Calu3 (cell line): ENCODE measurements at places on chromosomes 3 and 15.

DNA sequence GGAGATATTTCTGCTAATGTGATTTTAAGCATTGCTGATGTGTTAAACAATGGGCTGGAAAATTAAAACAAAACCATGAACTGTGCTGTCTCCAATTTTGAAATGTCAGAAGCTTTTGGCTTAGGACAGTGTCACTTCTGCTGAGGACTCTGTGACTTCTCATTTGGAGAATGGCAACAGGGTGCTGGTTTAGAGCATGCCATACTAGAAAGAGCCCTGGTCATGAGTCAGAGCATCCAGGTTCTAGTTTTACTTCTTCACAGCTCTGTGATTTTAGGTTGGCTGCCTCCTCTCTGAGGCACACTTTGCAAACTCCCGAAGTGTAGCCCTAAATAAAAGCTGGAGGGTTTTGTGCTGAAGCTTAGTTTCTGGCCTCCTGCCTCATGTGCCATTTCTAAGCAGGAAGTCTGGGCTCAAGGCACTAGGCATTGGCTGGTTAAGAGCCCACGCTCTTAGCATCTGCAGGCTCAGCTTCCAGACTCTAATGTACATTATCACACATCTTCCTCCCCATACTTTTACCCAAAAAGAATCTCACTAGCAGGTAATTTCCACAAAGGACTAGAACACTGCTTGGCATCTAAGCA lies 193.8 kb downstream of the CNTN3 start:
- no peak for DNase-seq

GRCh38 chr15:25790000-25790660 lies 73.0 kb downstream of the ATP10A start:
- DNase-seq: no peak

- no peak for DNase-seq
Measured at GRCh38 chr3:127536830-127537812, 53.4 kb downstream of the TPRA1 start.

GRCh38 chr3:182568261-182568660 lies 225.0 kb upstream of the ATP11B start:
- no peak for DNase-seq

DNA sequence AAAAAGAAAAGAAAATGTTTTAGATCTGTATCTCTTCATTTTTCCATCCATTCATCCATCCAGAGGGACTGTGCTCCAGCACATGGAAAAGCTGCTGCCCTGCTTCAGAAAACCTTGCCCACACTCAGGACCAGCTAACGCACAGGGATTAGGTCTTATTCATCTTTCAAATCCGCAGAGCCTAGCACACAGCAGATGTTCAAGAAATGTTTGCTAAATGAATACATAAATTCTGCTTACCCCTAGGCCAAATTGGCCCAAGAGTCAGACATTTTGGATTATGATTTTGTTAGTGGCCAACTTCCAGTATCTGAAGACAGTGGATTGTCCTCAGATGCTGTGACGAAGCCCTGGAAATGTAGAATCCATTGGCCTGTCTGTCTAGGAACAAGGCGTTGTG lies 71.4 kb downstream of the GHSR start:
- no peak for DNase-seq

GRCh38 chr3:89002191-89002590 lies 105.2 kb upstream of the EPHA3 start:
- DNase-seq: no peak

- no peak for DNase-seq
Measured at GRCh38 chr15:76577879-76578512, 241.4 kb downstream of the ISL2 start.

GRCh38 chr3:77190374-77190773 lies 150.5 kb downstream of the ROBO2 start:
- no peak for DNase-seq

GRCh38 chr15:68440136-68440535 lies 8.2 kb upstream of the ITGA11 start:
- DNase-seq: no peak

- DNase-seq: peak; percentile 66
Measured at GRCh38 chr3:191329654-191330529, at the start of gene UTS2B. Gene UTS2B, minus strand, starts transcription at chr3:191330526. Its CDS starts 48,337 bp downstream, at chr3:191282189.

- DNase-seq: no peak
Measured at GRCh38 chr3:100954990-100955389, 38.2 kb downstream of the ABI3BP start.

GRCh38 chr3:125148016-125148812 lies 64.3 kb downstream of the SLC12A8 start:
- no peak for DNase-seq

DNA sequence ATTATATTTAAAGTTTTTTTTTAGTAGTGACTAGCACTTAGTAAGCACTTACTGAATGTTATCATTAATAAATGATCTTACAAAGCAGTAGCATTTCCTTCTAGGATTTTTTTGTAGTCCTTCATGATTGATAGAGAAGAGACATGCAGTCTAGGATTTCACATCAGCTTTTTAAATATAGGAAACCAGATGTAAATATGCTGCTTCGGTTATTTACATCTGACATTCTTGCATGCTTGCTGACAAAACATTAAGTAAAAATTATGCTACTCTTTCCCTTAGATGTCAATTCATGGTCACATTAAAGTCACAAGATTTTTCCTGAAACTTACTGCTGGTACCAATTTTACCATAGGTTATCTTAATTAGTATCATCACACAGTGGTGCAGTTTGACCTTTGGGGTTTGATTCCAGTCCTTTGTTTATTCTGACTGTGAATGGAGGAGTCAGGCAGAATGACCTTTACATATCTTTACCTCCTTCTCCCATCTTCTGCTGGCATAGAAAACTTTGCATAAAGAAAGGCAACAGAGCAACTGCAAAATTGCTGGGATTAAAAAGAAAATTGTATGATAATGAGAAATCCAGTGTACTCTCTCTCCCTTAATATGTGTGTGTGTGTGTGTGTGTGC lies 286.5 kb downstream of the LPP start:
- DNase-seq: no peak

GRCh38 chr15:98860281-98861041 lies 147.1 kb downstream of the PGPEP1L start:
- no peak for DNase-seq

DNA sequence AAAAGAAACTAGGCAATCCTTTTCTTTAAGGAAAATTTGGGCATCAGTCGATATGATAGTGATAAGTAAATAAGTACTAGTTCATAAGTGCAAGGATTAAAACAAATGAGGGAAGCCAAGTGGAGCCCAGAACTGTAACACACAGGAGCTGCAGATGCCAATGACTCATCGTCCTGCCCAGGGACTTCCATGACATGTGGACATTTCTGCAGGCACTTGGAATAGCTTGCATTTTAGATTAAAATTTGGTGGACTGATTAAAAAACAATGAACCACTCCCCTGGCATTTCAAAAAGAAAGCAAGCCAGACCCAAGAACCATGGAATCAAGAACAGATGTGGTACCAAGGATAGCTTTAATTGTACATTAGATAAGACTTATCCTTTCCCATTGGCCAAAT lies 2.9 kb downstream of the SAMD7 start:
- DNase-seq: peak; percentile 35

- no peak for DNase-seq
Measured at GRCh38 chr15:51580982-51581381, 41.6 kb downstream of the DMXL2 start.

GRCh38 chr3:62329971-62330370 lies 43.4 kb downstream of the FEZF2 start:
- no peak for DNase-seq

GRCh38 chr3:138946663-138947494 lies at the start of the genes FOXL2 and FOXL2NB:
Gene FOXL2, minus strand, starts transcription at chr3:138947137. Its CDS starts 415 bp downstream, at chr3:138946722.
Gene FOXL2NB, plus strand, starts transcription at chr3:138947217. Its CDS starts 148 bp downstream, at chr3:138947365.
- DNase-seq: peak; percentile 50

- DNase-seq: no peak
Measured at GRCh38 chr3:72437661-72438406, 410.4 kb downstream of the SHQ1 start.

DNA sequence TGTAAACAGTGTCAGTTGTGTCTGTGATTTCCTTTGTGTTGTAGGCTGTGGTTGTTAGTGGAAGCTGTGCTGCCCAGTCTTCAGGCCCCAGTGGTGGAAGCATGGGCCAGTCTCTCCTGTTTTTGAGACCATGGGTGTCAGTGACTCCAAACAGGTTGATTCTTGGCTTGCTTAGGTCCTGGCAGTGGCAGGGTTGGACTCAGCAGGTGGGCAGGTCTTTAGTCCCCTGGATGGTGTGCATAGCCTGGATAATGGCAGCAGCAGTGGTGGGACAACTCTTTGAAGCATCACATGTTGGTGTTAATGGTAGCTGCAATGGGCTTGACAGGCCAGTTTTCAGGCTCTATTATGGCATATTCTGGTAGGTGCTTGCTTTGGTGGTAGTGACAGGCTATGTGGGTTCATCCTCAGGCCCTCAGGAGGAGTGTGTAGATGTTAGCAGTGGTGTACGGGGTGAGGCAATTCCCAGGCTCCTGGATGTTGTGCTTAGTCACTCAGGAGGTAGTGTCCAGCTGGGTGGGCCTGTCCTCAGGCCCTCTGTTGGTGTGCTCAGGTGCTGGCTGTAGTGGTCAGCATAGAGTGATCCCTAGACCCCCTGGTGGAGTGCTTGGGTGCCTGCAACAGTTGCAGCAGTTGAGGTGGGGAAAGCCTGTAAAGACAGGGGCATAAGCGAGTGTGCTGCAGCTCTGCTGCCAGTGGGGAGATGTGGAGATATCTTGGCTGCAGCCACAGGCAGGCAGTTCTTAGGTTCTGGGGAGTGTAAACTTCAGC lies 596.7 kb downstream of the PDCD6IP start:
- no peak for DNase-seq

DNA sequence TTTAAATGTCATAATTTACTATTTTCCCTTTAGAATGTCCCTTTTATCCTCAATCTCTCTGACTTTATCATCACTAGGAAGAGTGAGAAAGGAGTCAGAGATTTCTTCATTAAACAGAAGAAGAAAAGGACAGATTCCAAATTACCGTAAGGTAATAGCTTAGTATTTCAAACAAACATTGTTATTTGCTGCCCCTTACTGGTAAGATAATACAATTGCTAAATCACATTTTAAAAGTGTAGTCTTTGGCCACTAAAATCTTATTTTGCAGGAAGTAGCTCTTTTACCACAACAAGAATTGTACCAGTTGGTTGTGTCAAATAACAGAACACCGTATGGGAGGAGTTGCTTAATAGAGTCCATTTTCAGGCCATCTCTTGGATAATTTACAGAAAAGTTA lies 53.7 kb downstream of the CGGBP1 start:
- no peak for DNase-seq

GRCh38 chr3:169122416-169122815 lies 541.1 kb downstream of the MECOM start:
- no peak for DNase-seq

DNA sequence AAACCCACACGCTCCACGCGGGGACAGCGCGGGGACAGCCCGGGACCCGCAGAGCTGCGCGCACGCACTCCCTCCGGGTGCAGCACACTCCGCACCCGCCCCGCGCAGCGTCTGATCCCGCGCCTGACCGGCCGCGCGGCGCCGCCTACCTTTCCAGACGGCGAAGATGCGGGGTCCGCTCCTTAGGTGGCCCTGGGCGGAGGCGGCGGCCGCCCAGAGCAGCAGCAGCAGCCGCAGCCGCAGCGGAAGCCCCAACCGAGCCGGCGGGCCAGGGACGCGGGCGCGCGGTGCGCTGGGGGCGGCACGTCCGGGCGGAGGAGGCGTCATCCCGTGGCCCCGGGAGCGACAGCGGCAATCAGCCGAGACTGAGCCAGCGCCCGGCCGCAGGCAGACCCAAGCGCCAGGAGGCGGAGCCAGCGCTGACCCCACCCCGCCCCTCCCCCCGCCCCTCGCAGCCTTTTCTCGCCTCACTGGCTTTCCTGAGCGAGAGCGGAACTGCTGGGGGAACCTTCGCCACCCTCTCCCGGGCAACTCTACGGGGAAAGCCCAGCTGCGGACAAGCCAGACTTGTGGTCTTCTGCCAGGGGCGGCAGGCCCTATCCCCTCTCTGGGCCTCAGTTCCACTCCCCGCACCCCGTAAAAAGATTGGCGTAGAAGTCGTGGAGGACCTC lies at the start of gene SEMA7A:
Gene SEMA7A, minus strand, starts transcription at position 367 of the 671 bp plus-strand sequence. Its CDS starts 40 bp downstream, at position 327.
- peak; percentile 91 for DNase-seq

DNA sequence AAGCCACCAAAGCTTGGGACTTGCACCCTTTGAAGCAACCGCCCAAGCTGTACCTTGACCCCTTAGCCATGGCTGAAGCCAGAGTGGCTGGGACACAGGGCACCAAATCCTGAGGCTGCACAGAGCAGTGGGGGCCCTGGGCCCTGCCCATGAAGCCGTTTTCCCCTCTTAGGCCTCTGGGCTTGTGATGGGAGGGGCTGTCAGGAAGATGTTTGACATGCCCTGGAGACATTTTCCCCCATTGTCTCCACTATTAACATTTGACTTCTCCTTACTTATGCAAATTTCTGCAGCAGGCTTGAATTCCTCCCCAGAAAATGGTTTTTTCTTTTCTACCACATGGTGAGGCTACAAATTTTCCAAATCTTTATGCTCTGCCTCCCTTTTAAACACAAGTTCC lies 522.2 kb downstream of the EDEM1 start:
- no peak for DNase-seq

DNA sequence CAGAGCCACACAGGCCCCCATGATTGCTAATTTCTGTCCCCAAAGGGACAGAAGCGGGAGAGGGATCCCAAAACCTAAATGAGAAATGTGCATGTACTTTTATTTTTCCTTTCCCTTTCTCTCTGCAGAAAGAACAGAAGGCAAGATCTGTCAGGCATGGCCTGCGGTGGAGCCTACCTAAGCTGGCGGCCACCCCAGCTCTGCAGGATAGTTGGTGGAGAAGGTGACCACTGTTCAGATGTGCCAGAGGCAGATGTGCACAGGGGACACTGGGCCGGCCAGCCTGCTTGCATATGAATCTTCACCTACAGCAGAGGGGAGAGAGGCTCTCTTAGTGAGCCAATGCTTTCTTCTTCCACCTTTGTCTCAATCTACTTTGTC lies 2.1 kb upstream of the AMOTL2 start:
- no peak for DNase-seq

DNA sequence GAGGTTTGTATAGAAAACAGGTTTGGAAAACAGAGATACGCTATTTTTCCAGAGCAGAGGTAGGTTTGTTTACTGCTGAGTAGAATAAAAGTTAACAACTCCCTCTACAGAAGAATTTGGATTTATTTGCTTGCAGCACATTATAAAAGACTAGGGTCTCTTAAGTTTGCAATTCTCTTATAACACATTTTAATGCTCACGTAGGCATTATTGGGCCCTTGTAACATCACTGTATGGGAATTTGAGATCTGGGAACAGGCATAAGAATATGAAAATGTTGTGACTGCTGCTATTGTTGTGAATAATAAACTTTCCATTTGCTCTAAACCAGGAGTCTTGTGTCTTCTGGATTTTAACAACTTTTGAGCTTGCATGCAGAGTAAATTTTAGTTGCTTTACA lies 128.3 kb upstream of the CADM2 start:
- no peak for DNase-seq

DNA sequence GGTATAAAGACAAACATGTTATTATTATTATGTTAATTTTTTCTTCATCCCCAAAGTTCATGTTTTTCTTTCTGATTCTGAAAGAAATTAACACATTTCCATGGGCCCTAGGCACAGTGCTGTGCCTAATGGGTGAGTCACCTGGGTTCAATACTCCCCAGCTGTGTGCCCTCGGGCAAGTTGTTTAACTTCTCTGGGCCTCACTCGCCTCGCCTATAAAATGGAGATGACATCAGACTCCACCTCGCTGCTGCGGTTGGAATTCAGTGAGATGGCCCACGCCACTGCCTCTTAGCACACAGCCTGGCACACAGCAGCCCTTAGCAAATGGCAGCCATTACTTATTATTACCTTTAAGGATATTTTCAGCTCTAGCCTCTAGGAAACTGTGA lies 22.6 kb downstream of the DNASE1L3 start:
- DNase-seq: no peak

- no peak for DNase-seq
Measured at GRCh38 chr3:179666030-179666429, 13.2 kb downstream of the USP13 start.

GRCh38 chr15:51652084-51652668 lies 29.1 kb upstream of the SCG3 start:
- no peak for DNase-seq

- no peak for DNase-seq
Measured at GRCh38 chr15:71180986-71181853, 65.9 kb downstream of the THSD4 start.
